Ecto neural progenitor cell (in vitro differentiated cells): ENCODE measurements at places on chromosomes 4 and X.

DNA sequence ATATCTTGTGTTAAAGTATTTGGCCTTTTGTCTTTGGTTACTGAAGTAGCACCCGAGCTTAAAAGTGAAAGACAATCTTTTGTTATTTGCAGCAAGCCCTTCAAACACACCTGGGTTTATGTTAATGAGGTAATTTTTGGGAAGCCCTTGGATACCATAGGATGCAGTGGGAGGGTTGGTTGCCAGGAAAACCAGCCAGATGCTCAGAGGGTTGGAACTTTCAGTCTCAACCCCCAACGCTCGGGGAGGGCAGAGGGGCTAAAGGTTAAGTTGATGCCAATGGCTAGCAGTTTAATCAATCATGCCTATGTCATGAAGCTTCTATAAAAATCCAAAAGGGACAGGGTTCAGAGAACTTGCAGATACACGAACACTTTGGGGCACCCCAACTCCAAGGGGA lies 17.2 kb upstream of the GPR173 start:
- DNase-seq = no peak

- peak; percentile 45 for DNase-seq
Observed at GRCh38 chrX:15143050-15143824, 126.6 kb downstream of the ASB9 start.

- DNase-seq = no peak
Observed at GRCh38 chrX:139725720-139726119, 17.8 kb upstream of the MCF2 start.

DNA sequence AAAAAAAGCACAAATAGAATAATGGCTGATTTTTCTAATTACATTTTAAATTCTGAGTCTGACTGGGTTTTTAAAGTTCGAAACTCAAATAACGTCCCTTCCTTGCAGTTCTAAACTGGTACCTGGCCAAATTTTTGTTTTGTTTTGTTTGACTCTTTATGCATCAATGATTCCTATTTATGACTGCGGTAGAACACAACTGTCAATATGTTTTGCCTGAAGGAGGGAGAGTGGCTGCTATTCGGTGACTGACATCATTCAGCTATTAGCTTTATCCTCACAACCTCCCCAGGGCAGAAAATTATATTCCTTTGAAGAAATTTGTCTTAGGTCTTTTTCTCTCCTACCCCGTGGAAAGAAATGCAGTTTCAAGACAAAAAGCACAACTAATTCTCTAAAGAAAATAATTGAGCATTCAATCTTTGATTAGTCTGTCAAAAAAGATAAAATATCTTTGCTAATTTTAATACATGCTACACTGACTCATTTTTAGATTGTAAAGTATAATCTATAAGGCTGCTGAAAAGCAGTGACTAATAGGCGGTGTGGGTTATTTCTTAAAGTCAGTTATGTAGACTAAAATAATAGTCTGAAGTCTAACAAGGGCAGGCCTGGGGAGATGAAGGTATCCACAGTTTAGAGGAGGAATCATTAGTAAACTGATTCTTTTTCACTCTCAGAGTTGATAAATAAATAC lies 61.9 kb downstream of the TMEM150C start:
- no peak for DNase-seq

GRCh38 chrX:153934762-153935325 lies at the start of gene NAA10:
Gene NAA10 (minus strand): TSS chrX:153935037. CDS start chrX:153934904, 133 bp downstream.
- DNase-seq = peak; percentile 75

- no peak for DNase-seq
Observed at GRCh38 chrX:44489515-44489914, 53.1 kb downstream of the FUNDC1 start.

GRCh38 chr4:67152976-67153375 lies 392.3 kb downstream of the CENPC start:
- no peak for DNase-seq

DNA sequence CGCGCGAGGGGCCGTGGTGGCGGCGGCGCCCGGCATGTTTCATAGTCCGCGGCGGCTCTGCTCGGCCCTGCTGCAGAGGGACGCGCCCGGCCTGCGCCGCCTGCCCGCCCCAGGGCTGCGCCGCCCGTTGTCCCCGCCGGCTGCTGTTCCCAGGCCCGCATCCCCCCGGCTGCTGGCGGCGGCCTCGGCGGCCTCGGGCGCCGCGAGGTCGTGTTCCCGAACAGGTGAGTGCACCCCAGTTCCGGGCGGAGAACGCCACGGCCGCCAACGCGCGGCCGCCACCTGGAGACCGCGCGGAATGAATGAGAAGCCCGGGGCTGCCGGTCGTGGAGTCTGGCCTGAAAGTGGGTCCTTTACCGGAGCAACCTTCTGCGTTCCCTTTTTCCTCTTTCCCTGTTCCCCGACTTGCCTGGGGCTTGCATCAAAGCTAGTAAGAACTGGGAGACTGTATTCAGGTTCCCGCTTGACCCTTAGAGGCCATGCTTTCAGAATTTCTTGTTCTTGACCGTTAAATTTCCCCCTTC lies 429 bp downstream of the NOCT start:
- no peak for DNase-seq

- no peak for DNase-seq
Observed at GRCh38 chr4:10898072-10898471, 213.5 kb upstream of the CLNK start.

GRCh38 chrX:153303276-153304262 lies 18.0 kb downstream of the PNMA6F start:
- no peak for DNase-seq

DNA sequence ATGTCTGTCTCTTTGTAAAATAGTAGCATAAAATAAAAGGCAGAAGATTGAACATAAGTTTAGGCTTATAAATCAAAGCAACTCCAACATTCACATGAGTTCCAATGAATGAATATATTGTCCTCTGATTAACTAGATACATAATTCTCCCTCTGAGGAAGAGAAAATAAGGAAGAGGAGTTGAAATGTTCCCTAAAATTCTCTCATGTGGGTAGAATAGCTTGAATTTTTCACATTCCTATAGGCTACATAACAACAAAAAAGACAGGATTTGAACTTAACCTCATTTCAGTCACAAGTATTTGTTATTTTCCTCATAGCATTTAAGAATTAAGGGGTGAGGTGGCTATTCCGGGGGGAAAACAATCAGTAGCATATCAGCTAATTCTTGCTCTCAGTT lies 462.4 kb upstream of the NDST4 start:
- no peak for DNase-seq

DNA sequence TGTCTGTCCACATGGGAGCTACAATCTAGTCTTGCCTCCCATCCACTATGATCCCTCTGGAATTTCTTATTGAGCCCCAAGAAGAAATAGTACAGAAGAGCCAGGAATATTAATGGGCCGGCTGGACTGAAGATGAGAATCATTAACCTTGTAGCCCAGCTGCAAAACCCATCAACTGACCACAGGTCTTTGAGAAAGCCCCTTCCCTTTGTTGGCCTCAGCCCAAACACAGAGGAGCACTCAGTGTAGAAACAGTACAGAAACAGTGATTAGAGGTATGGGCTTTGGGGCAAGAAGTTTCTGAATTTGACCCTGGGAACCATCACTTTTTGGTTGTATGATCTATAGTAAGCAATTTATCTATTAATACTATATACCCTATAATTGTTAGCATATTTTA lies 76.8 kb upstream of the RAB40AL start:
- no peak for DNase-seq

- DNase-seq = no peak
Observed at GRCh38 chr4:159137176-159137575, 34.3 kb downstream of the RAPGEF2 start.

DNA sequence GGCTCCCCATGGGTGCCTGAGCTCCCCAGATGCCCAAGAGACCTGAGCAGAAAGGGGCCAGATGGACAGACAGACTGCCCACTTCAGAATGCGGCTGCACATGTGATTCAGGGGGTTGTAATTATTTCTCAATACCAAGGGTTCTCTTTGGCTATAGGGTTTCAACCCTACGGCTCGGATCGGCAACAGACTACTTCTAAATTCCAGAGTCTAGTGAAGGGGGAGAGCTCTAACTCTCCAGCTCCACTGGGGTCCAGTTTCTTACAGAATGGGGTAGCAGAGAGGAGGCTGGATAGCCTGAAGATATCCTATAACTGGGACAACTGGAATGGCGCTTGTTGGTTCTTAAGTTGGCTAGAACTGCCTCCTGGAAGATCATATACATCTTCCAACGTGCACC lies 136.3 kb downstream of the MGST2 start:
- no peak for DNase-seq

DNA sequence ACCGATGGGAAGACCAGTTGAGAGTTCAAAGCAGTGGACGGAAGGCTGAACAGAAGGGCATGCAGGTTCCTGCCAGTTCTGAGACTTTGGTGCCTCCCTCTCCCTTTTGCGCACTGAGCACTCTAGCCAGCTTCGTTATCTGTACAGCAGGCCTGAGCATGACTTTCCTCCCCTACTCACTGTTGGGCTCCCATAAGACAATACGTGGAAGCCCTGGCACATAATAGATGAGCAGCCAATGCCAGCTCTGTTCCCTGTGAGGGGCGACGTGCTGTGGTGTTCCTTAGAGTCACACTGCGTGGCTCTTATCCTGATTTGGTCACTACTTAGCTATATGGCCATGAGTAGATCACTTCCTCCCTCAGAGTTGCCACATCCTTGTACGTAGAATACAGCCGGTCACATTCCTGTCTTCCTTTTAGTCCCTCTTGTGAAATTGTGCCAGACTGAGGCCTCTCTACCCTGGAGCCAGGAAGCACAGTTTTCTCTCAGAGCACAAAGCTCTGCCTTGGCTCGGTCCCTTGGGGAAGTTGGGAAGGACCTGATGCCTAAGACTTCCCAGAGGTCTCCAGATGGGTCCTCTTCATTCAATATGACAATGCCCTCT lies 160.4 kb upstream of the MAMLD1 start:
- DNase-seq = peak; percentile 18

GRCh38 chr4:25890571-25891485 lies 23.2 kb upstream of the SMIM20 start:
- peak; percentile 63 for DNase-seq

- no peak for DNase-seq
Observed at GRCh38 chr4:80112236-80112635, 39.2 kb upstream of the ANTXR2 start.

DNA sequence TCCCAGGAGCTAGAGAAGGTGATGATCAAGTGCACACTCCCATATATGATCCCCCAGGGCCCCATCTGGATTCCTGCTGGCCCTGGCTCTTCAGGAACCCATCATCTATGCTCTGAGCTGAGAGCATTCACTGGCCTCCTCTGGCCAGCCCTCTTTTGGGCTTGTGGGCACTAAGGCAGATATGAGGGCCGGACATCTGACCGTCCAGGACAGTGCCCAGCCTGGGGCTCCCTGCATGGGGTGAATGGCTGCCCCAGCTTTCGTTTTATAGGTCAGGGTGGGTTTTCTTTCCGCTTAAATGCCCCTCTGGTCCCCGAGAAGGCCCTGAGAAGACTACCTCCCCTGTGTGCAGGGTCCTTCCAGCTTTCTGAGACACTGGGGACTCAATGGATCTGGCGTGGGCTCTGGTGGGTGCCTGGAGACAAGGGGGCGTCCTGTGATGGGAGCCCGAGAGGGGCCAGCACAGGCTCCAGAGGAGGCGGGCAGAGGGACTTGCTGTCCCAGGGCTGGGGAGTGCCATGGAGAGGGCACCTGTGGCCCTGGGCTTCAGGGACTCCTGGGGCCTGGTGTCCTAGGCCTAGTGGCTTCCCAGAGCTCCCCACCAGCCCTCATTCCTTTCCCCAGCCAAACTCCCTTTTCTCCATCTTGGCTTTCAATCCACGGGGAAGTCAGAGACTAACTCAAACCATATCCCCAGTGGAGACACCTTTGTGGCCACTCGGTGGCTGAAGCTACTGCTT lies 39.5 kb upstream of the GRPEL1 start:
- DNase-seq = peak; percentile 34

DNA sequence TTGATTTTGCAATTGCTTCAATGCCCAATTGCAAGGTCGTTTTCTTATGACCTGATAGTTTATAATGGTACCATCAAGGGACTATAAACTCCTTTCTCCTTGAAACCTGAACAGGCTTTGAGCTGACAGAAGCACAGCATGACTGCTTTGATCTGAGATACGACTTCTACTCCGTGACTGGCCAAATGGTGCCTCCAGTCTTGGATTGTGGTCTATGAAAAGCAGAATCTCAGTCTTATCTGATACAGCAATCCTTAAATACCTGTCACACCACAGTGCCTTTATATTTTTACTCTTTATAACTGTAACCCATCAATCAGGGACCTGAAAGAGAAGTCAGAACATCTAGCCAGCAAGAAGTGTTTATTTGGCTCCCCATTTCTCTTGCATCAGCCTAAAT lies 93.1 kb downstream of the DOCK11 start:
- DNase-seq = no peak

DNA sequence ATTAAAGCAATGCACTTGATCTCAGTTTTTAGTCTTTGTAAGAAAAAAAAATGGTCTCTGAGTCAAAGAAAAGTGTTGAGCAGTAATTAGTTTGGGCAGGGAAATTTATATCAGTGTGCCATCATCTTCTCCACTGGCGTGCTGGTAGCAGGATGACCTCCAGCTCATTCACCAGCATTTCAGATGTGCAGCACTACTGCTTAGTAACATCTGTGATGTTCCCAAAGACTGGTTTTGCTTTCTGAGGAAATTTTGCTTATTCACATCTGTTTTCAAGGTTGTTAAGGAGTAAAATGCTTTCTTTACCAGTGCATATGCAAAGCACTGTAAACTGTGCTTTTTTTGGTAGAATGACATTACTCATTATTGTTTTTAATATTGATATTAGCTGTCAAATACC lies 540.4 kb downstream of the TRAM1L1 start:
- DNase-seq = no peak

DNA sequence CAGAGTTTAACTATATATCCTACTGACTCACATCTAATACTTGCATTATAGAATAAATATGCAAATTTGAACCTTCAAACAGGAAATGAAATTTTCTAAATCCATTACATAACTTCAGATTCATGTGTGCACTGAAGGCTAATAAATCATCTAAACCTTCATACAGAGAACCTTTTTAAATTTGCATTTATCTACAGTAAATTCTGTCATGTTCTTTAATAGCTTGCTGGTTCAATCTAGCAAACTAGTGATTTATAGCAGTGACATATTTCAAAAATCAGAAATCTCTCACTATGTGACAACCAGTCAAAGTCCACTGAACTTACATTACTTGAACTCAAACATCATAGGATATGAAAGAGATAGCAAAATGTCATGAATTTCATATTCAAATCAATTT lies 65.1 kb downstream of the LRBA start:
- no peak for DNase-seq

DNA sequence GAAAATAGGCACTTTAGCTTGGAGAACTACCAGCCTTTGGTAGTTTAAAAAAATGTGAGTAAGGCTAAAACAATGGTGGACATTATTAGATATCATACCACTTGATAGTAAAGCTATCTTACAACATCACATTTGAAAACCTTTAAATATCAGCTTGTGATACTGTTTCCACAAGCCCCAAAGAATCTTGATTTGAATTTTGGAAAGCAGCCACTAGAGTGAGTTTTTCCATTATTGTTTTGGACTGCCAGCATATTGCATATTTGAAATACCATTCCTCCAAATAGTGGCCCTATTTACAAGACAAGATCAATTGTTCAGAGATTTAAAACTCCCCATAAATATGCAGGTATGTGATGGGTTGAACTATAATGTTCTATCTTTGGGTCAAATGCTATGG lies 303.0 kb upstream of the PRPS2 start:
- no peak for DNase-seq
